ENCODE measurements at places on chromosomes 11 and 22.

GRCh38 chr22:41775338-41775737 is 25.1 kb upstream of the CCDC134 start:
- DNase-seq = no peak

DNA sequence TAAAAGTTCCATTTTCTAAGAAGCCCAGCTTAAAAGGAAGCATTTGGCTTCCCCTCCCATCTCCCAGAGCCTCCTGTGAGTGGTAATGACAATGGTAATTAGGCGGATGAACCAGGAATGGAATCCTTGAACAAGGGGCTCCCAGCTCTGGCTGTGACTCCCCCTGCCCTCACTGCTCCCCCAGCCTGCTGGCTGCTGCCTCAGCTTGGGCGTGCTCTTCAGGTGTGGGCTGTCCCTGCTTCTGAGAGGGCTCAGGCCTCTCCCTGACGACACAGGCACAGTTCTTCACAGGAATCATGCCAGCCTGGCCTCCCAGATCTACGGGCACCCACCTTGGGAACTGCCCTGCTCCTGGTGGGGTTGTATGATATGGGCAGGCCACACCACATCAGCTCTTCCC is 81.7 kb upstream of the NARS2 start:
- DNase-seq = no peak

- no peak for DNase-seq
Measured at GRCh38 chr22:17476838-17477237, 86.5 kb upstream of the SLC25A18 start.

GRCh38 chr11:130418756-130419155 is 9.7 kb downstream of the ADAMTS8 start:
- no peak for DNase-seq

DNA sequence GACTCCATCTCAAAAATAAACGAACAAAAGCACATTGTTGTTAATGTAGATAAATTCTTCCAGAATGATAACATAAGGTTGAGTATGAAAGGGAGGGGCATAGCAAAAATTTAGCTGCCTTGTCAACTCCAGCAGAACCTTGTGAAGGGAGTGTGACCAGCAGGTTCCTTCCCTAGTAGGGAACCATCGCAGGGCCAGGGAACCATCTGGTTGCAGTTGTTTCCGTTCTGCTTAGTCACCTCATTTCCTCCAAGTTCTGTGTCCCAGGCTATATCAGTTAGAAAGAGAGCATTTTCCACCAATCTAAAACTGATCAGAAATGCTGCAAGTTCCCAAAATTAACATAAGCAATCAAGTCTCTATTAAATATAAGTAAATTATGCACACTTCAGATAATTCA is 126.7 kb upstream of the BLID start:
- DNase-seq = no peak

DNA sequence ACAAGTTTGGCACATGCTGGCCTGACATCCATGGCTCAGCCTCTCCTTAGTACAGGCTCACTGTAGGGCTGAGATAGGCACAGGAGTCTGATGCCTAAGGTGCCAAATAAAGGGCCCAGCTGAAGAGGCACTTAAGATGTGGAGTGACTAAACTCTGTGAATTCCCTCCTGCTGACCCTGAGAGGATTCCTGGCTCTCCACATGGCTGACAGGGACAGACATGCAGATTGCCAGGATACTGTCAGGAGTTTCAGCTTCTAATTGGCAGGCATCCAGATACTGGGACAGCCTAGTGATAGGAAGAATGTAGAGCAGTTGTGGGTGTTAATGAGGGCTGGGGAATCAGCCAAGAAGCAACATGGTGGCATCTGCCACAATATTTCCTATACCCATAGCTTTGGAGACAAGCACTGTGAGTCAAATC is 558.7 kb downstream of the INSC start:
- DNase-seq = no peak

DNA sequence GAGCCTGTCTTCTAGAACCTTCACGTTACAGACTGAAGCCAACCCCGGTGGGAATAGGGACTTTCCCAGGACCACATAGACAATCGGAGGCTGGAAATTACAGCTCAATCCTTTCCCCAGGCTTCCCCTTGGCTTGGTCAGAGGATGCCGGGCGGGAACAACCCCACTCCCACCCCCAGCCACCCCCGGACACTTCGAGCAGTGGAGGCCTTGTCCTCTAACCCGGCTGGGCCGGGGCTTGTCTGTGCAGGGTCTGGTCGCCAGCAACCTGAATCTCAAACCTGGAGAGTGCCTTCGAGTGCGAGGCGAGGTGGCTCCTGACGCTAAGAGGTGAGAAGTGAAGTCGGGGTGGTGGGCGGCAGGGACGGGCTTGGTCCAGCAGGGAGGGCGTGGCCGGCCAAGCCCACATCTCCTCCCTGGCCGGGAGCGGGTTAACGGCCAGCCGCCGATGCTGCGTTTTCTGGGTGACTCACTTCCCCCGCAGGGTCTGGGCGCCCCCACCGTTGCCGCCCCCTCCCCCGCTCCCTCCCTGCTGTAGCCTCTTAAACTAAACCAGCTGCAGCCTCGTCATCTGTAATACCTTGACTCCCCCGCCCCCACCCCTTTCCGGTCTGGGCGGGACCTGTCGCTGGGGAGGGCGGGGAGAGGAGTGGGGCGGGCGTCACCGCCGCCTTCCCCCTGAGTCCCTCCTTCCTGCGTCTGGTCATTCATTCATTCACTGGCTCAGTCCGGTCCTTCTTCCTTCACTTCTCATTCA is 1.5 kb downstream of the LGALS1 start:
- peak; percentile 88 for DNase-seq

All from effector memory CD8-positive, alpha-beta T cell (primary cell).